GM23248 (cell line): ENCODE measurements at places on chromosomes 2 and 18. TPM values are rescaled to one million over a fixed set of nuclear protein-coding genes. Genes with fewer than 3 reads are reported as not detected.

OR6B2 gene
- not detected in 2 replicates for total RNA-seq

DNA sequence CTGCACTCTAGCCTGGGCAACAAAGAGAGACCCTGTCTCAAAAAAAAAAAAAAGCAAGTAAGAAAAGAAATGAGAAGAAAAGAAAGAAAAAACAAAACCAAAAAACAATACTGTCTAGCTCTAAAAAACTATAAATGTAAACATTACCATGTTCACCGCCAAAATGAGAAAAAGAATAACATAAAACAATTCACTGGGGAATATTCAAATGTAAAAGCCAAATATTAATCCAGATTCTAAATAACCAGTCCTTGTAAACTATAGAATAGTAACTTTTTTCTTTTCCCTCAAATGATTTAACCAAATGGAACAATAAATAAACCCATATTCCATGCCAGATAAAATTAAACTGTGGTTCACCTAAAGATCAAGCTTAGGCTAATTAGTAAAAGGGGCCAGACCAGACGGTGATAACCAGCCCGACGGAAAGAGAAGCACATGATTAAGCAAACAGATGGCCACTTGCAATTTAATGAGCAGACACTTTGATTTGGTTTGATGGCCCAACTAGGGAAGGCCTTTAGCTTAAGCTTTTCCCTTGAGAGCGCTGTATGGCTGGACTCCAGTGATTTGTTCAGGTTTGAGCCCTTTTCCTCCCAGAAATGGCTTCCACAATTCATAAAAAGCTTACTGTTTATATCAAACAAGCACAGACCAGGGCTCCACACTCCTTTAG is 39.4 kb upstream of the ZNF397 start:
- no peak for DNase-seq

FKBP1B gene
- 1.0 and 7.5 TPM in 2 replicates for total RNA-seq

DNA sequence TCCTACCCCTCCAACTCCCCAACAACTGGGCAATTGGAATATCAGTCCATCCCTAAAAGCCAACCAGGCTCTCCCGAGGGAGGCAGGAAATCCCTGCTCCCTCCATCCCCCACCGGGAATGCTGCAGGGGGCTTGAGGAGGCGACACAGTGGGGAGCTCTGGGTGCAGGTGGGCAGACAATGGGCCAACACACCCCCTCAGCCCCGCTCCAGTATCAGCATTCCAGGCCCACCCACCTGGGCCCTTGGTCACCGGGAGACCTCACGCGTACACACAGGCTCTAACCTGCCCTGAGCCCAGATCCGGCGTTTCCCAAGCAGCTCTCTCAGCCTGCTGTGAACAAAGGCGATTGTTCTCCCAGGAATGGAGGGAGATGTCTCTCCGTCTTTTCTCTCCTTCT is 37.6 kb upstream of the FZD7 start:
- no peak for DNase-seq

DNA sequence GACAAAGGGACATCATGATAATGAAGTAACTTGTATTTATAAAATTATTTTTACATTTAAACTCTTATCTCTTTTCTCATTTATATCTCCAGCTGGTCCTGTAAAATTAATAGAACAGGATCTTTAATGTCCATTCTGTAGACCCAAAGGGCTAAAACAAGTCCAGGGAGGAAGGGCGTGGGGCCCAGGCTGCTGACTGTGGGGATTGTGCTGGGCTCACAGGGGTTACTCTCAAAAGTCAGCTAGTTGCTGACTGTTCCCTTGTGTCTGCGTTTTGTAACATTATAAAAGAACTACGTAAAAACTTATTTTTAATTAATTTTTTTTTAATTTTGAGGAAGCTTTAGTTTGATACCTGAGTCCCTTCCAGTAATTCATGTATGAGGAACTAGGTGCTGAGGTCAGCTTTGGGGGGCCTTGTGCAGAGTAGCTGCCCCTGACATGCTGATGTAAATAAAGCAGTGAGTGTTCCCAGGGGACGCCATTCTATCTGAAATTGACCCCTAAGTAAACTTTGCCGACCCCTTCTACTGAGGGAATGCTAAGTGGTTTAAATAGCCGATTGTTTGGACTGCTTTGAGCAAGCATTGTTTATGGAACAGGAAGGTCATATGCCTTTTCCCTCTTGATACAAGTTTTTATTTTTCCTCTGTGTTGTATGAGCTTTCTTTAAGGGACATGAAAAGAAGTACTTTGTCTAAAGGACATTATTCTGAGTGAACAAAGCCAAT is 56.4 kb downstream of the MERTK start:
- DNase-seq: no peak

COLEC11 gene
- not detected in 2 replicates for total RNA-seq
